ENCODE measurements at places on chromosomes 2 and 18. TPM values are rescaled to one million over a fixed set of nuclear protein-coding genes. Genes with fewer than 3 reads are reported as not detected.

DNA sequence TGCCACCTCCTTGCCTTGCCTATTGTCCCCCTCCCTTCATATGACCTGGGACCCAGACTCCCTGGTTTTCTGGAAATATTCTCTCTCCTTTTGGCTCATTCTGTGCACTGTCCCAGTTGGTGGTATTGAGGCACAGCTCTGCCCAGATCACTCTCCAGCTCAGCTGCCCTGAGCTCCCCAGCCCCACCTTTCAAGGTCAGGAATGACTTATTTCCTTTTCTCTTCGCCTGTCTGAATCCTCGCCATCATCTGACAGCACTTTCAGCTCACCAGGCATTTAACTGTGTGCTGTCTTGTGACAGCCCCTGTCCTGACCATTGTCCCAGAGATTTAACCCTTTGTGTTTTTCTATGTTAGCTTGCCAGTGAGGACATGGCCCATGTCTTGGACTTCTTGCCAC, 133.0 kb downstream of the MSH2 start:
- no peaks in the 10 kb centered on the region for H3K27me3 ChIP-seq
- H3K4me1 ChIP-seq = peaks cover 14% of the 10 kb centered on the region
- no peak overlapping the region for H3K4me3 ChIP-seq
- no peak overlapping the region for H3K27ac ChIP-seq

- no peak overlapping the region for H3K4me3 ChIP-seq
- H3K36me3 ChIP-seq = no peaks in the 10 kb centered on the region
- H3K27me3 ChIP-seq = no peaks in the 10 kb centered on the region
- no peaks in the 10 kb centered on the region for H3K4me1 ChIP-seq
- no peak overlapping the region for H3K27ac ChIP-seq
Observed at GRCh38 chr2:178764097-178764496, 43.1 kb downstream of the TTN start.

- no peak for DNase-seq
- no peaks in the 10 kb centered on the region for H3K36me3 ChIP-seq
- no peak overlapping the region for H3K4me3 ChIP-seq
- no peaks in the 10 kb centered on the region for H3K4me1 ChIP-seq
Observed at GRCh38 chr2:25251071-25251421, 82.7 kb upstream of the POMC start.

DNA sequence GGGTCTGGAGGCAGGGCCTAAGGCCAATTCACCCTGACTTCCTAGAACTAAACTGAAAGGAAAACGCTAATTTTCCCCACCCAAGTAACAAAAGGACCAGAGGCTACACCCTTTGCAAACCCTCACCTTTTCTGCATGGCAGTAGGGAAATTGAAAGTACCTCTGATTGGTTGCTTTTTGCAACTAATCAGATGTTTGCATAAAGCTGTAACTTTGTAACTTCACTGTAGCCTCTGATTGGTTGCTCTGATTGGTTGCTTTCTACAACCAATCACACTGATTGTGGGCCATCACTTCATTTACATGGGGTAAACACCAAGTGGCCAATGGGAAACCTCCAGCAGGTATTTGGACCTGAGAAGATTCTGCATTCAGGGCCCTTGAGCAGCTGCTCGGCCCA, 20.8 kb downstream of the EIPR1 start:
- no peaks in the 10 kb centered on the region for H3K4me1 ChIP-seq
- no peak overlapping the region for H3K27ac ChIP-seq
- no peaks in the 10 kb centered on the region for H3K27me3 ChIP-seq
- no peak for DNase-seq
- H3K36me3 ChIP-seq = 0 out of 2 replicates have a peak, but pooled peaks cover 6% of the 10 kb centered on the region

ACTG2 gene
- not detected for total RNA-seq

GRCh38 chr2:28697602-28698149, 54.0 kb upstream of the PPP1CB start:
- no peaks in the 10 kb centered on the region for H3K4me1 ChIP-seq
- H3K36me3 ChIP-seq = no peaks in the 10 kb centered on the region
- no peak overlapping the region for H3K27ac ChIP-seq
- H3K4me3 ChIP-seq = no peak overlapping the region

GRCh38 chr2:187081461-187081860, 232.5 kb upstream of the ZSWIM2 start:
- no peak overlapping the region for H3K27ac ChIP-seq
- H3K4me3 ChIP-seq = no peak overlapping the region
- no peaks in the 10 kb centered on the region for H3K27me3 ChIP-seq
- peaks cover 3% of the 10 kb centered on the region for H3K4me1 ChIP-seq

DNA sequence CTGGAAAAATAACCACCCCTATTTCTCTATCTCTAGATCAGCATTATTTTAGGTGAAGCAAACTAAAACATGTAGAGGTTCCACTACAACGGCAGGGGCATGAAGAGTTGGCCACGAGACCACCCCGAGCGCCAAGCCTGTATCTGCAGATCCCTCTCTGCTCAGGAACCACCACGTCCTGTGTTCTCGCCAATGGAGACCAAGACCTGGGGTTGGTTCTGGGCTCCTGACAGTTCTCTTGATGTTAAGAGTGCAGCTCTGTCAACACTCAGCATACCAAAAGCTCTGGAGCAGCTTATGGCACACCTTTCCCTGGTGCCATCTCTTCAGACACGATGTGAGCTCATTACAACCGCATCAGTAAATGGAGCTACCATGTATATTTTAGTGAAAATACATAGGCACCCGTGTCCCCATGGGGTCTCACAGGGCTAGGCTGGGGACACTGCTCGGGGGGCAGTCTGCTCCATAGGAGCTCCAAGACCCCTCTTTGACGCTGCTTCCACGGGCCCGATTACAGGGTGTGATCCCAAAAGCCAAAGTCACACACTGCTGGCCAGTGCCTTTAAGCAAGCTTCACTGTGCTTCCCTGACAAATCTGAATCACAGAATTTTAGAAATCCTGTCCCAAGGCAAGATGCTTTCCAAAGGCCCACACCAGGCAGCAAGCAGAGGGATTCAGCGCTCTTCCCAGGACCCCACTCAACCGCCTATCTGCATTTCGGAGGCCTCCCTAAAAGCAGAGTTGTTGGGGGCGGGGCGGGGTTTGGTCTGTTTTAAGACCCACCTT, 72.2 kb downstream of the EMILIN2 start:
- H3K27me3 ChIP-seq = no peaks in the 10 kb centered on the region
- DNase-seq = no peak
- no peaks in the 10 kb centered on the region for H3K4me1 ChIP-seq
- no peak overlapping the region for H3K4me3 ChIP-seq
- H3K36me3 ChIP-seq = peaks cover 10% of the 10 kb centered on the region

GRCh38 chr18:61973273-61974115, 80.7 kb upstream of the RNF152 start:
- no peak overlapping the region for H3K4me3 ChIP-seq
- no peak for DNase-seq
- H3K36me3 ChIP-seq = no peaks in the 10 kb centered on the region

DNA sequence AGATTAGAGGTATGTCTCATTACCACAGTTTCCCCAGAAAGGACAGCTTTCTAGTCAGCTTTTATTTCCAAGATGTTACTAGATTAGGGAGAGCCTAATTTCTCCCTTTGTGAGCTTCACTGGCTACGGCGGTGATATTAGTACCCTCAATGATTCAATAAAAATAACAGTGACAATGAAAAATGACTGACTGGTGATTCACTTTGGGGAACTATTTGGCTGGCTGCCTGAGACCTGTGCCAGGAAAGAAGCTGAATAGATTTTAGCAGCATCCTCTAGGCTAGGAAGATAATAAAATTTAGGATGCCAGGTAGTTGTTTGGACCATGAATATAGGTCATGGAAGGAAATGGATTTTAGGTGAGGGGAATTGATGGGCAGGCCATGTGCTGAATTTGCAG, 178.7 kb downstream of the FMNL2 start:
- no peak overlapping the region for H3K27ac ChIP-seq
- H3K4me1 ChIP-seq = peaks cover 16% of the 10 kb centered on the region
- no peaks in the 10 kb centered on the region for H3K36me3 ChIP-seq
- no peak overlapping the region for H3K4me3 ChIP-seq
- H3K27me3 ChIP-seq = no peaks in the 10 kb centered on the region
- peak; percentile 75 for DNase-seq

GRCh38 chr2:27920148-27920885, 29.8 kb downstream of the BABAM2 start:
- H3K27ac ChIP-seq = no peak overlapping the region
- peaks cover 5% of the 10 kb centered on the region for H3K4me1 ChIP-seq
- no peak for DNase-seq
- H3K27me3 ChIP-seq = no peaks in the 10 kb centered on the region
- no peaks in the 10 kb centered on the region for H3K36me3 ChIP-seq

DNA sequence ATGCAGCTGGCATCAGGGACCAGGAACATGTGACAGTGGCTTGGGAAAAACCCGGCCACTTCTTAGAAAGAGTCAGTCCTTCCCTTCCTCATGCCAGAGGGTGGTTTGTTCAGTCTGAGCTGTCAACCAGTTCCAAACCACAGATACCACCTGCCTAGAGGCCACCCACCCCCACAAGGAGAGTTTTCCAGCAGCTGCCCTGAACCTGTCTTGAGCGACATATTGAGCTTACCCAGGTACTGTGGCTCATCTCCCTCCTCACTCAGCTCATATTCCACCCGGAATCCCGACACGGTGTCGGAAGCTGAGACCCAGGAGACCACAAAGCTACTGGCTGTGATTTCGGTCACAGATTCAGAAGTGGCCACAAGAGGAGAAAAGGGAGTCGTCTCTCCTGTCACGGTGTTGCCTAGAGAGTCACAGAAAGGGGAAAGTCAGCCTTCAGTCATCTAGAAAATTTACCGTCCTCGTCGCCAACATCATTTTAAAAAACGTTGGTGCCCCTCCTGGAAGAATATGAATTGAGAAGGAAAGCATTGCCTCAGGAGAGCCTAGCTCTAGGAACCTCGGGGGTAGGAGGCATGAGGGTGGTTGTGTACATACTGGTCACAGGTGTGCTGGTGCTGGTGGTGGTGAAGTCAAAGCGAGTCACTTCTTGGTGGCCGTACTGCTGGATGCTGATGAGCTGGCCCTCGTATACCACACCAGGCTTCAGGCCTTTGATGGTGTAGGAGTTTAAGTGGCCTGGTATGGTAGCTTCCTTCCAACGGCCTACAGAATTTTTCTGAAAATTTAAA, 26.3 kb downstream of the FN1 start:
- DNase-seq = peak; percentile 51
- no peak overlapping the region for H3K4me3 ChIP-seq
- H3K36me3 ChIP-seq = peaks cover 99% of the 10 kb centered on the region
- H3K27ac ChIP-seq = peak overlapping the region; percentile 68
- peaks cover 69% of the 10 kb centered on the region for H3K4me1 ChIP-seq

DNA sequence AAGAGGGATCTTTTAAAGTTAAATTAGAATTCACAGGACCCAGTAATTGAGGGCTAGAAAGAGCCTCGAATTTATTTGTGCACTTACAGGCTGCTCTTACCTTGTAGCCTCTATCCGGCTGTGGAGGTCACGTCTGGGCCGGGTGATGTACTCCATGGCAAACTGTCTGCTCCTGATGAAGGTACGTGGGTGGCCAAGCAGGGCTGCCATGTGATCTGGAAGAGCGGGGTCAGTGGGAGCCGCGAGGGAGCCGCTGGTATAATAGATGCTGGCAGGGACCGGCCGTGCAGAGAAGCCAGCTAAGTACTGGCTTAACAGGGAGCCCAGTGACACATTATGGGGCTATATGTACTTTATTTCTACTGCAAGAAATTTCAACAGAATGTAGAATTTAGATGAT, 59.2 kb downstream of the ADI1 start:
- no peaks in the 10 kb centered on the region for H3K36me3 ChIP-seq
- H3K4me1 ChIP-seq = peaks cover 4% of the 10 kb centered on the region
- DNase-seq = no peak
- no peak overlapping the region for H3K4me3 ChIP-seq
- H3K27me3 ChIP-seq = no peaks in the 10 kb centered on the region
